Nucleus accumbens (tissue), 56 donors: ENCODE measurements at places on chromosomes 2 and 18.

GRCh38 chr18:50898919-50899318 lies 20.0 kb downstream of the ME2 start:
- DNase-seq = no peak

DNA sequence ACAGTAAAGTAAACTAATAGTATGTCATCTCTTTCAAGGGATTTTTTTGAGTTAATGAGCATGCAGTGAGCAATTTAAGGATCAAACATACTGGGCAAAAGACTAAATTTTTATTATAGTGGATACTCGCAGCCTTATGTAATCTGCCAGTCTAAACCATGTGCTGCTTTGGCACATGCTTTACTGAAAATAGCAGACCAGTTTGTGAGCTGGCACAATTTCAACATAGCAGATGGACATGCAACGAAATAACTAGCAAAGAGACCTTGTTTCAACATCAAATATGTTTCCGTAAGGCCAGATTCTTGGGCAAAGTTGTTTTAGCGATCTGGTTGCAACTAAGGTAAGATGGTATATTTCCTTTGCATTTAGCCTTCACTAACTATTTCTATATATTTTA lies 807.3 kb downstream of the NR4A2 start:
- DNase-seq = no peak

GRCh38 chr2:10777111-10777841 lies 35.3 kb downstream of the PDIA6 start:
- no peak for DNase-seq

- no peak for DNase-seq
These were observed 84.7 kb downstream of the LYPD6 start for GRCh38 chr2:149415086-149415485.

GRCh38 chr2:136117391-136117841 lies 533 bp downstream of the CXCR4 start:
- peak; percentile 30 for DNase-seq

- DNase-seq = no peak
These were observed 100.4 kb upstream of the CD226 start for GRCh38 chr18:70047931-70048603.

DNA sequence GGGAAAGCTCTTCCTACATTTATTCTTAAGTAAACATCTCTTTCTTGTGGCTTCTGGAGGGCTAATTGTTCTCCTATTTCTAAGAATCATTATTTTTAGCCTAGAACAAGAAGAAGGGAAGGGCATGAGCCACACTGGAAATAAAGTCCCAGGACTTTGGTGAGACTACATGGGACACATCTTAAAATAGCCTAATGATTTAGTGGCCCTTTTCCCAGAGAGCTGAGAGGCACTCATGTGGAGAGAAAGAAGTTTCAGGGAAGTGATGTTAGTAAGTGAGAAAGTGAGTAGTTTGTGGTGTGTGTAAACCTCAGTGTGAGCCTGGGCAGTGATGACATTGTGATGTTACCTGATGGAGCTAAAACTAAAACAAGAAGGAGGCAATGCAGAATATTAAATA lies 14.6 kb downstream of the ITGA4 start:
- DNase-seq = no peak

- no peak for DNase-seq
These were observed 536.1 kb downstream of the SOX11 start for GRCh38 chr2:6228251-6228650.

DNA sequence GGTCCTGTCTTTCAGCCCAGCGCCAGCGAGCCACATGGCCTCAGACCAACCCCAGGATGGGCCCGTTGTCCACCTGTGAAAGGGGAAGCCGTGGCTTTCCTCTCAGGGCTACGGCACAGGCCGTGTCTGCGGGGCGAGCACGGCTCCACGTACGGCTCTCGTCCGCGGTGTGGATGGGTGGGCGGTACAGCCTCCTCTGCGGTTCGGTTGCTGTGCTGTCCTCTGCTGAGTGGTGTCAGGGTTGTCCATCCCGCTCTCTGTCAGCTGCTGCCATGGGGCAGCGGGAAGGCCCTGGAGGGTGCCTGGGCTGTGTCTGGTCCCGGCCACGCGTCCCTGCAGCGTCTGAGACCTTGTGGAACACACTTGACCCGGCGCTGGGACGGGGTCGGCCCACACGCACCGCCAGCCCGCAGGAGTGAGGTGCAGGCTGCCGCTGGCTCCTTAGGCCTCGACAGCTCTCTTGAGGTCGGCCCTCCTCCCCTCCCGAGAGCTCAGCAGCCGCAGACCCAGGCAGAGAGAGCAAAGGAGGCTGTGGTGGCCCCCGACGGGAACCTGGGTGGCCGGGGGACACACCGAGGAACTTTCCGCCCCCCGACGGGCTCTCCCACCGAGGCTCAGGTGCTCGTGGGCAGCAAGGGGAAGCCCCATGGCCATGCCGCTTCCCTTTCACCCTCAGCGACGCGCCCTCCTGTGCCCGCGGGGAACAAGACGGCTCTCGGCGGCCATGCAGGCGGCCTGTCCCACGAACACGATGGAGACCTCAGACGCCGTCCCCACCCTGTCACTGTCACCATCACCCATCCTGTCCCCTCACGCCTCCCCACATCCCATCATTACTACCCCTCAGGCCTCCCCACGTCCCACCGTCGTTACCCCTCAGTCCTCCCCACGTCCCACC lies 128.7 kb downstream of the NFATC1 start:
- DNase-seq = no peak

GRCh38 chr2:162390801-162391200 lies 46.9 kb downstream of the GCA start:
- DNase-seq = no peak

GRCh38 chr18:45871431-45872084 lies 46.1 kb downstream of the SIGLEC15 start:
- no peak for DNase-seq

DNA sequence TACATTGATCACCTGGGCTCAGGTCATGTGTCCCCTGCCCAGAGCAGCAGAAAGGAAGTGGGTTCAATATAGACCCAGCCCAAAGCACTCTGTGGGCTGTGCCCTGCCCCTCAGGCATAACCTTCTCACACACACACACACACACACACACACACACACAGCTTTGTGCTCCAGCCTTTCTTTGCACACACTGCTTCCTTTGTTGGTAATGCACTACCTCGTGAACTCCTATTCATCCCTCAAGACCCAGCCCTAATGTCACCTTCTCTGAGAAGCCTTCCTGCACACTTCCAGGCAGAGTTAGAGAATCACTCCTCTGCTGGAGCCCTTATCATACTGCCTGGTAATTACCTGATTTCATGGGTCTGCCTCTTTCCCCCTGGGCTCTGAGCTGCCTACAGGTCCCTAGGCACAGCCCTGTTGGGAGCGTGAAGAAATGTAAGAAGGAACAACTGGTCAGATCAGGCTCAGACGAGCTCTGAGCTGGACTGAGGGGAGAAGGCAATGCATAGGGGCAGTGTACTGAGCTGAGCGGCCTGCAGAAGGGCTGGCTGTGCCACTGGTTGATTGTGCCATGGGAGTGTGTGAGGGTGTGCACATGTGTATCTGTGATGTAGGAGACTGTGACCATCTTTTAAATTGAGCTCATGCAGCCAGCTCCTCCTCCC lies 210.3 kb downstream of the GLI2 start:
- DNase-seq = no peak

DNA sequence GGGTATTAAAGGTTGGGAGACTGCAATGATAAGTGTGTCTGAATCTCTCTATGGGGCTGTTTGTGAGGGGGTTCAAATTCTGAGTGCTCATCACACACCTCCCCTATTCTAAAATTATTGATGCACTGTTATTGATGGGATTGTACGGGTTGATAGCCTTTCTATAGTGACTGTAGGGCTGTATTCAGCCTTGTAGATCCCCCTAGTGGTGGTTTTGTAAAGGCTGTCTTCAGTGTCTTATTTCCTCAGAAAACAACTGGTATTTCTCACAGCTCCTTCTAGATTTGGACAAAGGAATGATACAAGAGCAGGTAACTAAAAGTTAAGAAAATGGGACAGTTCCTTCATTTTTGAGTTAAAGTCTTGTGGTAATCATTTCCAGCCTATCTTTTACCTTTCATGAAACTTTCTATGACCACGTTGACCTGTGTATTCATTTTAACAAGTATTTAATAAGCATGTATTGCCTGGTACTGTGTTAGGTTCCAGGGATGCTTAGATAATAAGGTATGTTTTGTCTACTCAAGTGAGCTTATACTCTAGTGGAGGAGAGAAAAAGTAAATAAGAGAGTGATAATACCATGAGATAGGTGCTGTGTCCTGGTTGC lies 21.2 kb downstream of the SMAD4 start:
- no peak for DNase-seq

DNA sequence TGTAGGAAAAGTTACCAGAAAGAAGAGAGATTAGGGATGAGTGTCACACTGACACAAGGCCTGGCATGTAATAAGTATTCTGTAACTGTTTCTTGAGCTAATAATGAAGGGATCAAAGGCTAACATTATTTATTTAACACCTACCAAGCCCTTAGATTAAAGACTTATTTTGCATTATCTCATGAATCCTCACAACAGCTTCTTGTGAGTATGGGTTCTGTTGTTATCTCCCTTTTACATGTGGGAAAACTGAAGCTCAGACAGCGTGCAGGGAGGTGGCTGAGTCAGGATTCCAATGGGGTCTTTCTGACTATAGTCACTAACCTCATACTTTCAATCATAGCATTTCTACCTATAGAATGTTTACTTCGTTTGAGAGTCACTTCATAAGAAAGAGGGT lies 79.0 kb upstream of the PROKR1 start:
- DNase-seq = no peak

GRCh38 chr2:205679410-205680009 lies 2.8 kb upstream of the NRP2 start:
- no peak for DNase-seq

DNA sequence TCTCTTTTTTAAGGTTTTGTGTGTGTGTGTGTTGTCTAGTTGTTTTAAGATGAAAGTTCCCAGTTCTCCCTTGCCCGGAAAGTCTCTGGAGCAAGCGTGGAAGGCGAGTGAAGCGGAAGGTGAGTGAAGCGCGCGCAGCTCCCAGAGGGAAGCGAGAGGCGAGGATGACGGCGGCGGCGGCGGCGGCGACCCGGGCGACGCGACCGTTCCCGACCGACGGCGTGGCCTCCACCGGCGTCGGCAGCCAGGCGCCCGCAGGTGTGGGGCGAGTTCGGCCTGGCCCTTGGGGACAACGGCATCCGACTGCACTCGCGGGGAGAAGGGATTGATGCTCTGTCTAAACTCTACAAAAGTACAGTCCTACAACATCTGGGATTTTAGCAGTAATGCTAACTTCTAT lies 321.9 kb downstream of the CELF4 start:
- no peak for DNase-seq

DNA sequence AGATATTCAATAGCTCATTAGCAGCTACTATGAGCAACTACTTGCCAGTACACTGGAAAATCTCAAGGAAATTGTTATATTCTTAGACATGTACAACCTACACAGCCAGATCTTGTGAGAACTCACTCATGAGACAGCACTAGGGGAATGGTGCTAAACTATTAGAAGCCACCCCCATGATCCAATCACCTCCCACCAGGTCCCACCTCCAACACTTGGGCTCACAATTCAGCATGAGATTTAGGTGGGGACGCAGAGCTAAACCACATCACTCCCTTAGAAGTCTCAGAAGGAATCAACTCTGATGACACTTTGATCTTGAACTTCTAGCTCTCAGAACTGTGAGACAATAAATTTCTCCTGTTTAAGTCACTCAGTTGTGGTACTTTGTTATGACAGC lies 418.3 kb upstream of the SPHKAP start:
- DNase-seq = no peak

- DNase-seq = no peak
These were observed 75.5 kb downstream of the EFEMP1 start for GRCh38 chr2:55848096-55848495.

DNA sequence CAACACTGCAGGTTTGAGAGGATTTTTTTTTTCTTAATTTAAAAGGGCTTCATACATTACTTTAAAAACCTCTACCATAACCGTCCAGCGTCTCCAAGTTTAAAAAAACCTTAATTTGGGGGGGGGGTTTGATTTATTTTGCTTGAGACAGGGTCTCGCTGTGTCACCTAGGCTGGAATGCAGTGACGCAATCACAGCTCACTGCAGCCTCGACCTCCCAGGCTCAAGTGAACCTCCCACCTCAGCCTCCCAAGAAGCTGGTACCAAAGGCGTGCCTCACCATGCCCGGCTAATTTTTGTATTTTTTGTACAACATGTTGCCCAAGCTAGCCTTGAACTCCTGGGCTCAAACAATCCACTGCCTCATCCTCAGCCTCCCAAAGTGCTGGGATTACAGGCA lies 36.9 kb downstream of the ADAM17 start:
- DNase-seq = no peak

DNA sequence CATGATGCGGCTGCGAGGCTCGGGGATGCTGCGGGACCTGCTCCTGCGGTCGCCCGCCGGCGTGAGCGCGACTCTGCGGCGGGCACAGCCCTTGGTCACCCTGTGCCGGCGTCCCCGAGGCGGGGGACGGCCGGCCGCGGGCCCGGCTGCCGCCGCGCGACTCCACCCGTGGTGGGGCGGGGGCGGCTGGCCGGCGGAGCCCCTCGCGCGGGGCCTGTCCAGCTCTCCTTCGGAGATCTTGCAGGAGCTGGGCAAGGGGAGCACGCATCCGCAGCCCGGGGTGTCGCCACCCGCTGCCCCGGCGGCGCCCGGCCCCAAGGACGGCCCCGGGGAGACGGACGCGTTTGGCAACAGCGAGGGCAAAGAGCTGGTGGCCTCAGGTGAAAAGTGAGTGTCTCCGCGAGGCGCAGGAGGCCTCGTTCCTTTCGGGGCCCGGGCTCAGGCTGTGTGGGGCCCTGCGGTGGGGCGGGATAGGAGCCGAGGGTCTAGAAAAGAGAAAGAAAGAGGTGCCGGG lies 520 bp downstream of the GLS start:
- DNase-seq = no peak

DNA sequence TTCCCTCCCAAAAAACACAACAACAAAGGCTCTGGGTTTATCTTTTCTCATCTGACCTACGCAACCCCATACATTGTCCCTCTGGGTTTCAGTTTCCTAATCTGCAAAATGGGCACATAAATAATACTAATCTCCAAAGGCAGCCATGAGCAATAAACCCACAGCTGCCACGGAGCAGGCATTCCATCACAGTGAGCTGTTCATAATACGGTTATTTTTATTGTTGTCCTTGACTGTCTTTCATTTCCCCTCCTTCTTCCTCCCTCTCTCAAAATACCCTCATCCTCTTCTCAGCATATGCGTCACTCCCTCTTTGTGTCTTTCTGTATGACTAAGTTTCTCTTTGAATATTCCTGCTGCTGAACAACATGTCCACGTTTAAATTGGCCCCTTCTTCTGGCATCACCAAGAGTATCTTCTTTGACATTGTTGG lies 129.8 kb upstream of the CAB39 start:
- no peak for DNase-seq

GRCh38 chr2:195613922-195614321 lies 43.1 kb upstream of the SLC39A10 start:
- no peak for DNase-seq

- no peak for DNase-seq
These were observed 97.2 kb downstream of the SMIM21 start for GRCh38 chr18:75330308-75330707.

- DNase-seq = no peak
These were observed 588.4 kb downstream of the SLC4A3 start for GRCh38 chr2:220215785-220216184.
